Stimulated activated CD8-positive, alpha-beta memory T cell treated with anti-CD3 and anti-CD28 coated beads, Interleukin-4, amount 100 ng/mL, for 1 hour (primary cell): ENCODE measurements at places on chromosomes 3 and 15.

DNA sequence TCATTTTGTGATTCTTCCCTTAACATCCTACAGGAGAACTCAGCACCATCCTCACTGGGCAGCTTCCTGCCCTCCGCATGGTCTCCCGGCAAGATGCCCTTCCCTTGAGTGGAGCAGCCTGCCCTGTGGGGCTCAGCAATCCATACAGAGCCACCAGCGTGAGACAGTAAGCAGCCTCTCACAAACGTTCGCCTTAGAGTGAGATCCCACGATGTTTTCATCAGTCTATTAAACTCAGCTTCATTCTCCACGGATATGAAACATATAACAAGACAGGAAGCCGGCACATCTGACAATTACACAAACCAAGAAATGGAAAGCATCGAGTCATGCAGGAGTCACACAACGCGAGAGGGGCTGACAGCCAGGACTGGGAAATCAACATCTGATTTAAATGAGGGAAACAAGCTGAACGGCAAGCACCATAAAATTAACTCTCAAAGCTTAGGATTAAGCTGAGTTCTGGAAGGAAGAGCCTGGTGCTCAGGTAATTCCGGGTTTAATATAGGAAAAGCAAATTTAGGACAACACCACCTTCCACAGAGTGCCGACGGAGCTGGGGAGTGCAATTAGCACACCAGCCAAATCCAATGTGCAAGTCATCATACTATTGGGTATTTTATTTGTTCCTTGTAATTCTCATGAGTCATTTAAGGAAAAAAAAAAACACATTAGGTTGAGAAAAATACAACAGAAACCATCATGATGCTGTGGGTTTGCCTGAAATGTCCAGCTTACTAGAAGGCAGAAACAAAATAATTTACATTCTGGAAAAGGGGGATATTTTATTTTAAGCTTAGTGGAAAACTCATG lies 272.0 kb downstream of the OCA2 start:
- no peak for DNase-seq

GRCh38 chr3:171351676-171352075 lies 108.5 kb downstream of the TNIK start:
- DNase-seq = no peak

DNA sequence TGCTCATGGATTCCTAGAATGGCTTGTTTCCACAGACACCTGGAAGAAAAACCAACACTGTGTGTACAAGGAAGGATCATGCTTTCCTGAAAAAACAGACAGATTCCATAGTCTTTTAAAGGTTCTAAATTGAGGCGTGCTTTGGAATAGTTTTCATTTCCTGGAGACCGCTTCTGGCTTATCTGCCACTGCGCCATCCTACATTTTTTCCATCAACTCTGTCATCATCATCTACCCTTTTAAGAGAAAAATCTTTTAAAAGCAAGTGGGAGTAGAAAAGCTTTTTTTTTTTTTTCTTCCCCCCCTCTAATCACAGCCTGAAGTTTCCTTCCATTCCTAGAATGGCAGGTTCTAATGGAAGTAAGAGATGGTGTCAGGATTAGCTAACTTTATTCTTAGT lies 379.4 kb upstream of the C2CD4B start:
- DNase-seq = no peak

DNA sequence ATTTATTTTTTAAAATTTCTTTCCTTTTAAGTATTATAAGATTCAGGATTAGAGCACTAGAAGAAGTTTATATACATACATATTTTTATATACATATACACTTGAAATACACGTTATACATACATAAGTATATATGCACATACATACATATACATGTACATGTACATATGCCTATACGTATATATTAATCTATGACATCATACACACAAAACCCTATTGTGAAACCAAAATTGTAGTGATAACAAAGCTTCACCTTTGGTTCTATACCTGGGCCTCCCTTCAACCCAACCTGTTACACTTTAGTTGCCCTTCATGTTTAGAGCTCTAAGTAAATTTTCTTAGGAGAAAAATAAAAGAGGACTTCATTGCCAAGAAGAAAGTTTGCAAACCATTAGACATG lies 17.0 kb downstream of the AADACL2 start:
- no peak for DNase-seq

DNA sequence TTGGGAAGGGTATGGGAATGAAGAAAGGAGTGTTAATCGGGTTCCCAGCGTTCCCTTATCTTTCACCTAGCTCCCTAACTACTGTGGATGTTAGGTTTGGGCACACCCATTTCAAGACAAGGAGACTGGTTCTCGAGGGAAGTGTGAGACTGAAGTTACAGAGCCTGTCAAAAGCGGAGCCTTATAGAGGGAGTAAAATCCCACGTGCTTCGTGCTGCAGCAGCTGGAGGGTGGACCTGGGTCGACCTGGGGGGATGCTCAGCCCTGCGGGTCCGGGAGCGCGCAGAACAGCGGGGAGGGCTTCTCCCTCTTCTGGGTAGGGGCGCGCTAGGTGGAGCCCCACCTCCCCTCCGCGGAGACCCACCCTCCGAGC lies 314 bp upstream of the TMED3 start:
- no peak for DNase-seq

- no peak for DNase-seq
Observed at GRCh38 chr15:64562003-64562640, 101.7 kb downstream of the ZNF609 start.

- no peak for DNase-seq
Observed at GRCh38 chr15:41772720-41773331, 1.5 kb upstream of the MAPKBP1 start.

GRCh38 chr3:55615039-55615693 lies 128.1 kb upstream of the WNT5A start:
- DNase-seq = no peak

DNA sequence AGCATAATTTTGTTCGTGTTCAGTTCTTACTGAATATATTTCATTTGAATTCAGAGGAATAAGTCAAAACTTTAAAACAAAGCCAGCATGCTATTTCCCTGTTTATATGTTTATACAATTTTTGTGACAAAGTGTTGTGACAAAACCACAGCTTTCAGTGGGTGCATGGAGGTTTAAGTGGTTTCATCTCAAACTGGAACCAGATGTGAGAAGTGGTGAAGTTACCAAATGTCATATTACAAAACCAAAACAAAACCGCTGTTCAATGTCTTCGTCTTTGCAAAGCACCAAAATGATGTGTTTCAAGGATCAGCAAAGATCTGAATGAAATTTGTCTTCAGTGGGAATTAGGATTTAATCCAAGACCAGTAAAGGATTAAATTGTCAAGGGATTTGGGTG lies 59.3 kb upstream of the OSTN start:
- no peak for DNase-seq

DNA sequence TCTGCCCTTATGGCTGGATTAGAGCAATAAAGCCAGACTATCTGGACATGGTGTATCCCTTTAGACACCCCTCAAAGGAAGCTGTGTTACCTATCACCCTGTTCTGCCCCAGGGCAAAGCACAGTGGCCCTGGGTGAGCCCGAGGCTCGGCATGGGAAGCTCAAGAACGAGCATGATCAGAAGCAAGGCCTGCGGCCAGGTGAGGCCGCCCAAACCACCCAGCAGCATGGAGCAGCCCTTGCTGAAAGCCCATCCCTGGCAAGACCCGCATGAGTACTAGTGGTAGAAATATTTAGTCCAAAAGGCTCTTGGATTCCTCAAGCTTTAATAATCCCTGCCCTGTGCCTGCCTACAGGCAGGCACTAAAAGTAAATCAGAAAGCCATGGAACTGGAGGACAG lies 261.1 kb downstream of the MEX3B start:
- DNase-seq = no peak
